T follicular helper cell (primary cell): ENCODE measurements at places on chromosomes 1 and 21.

- no peak for DNase-seq
These were observed 34.7 kb downstream of the TUFT1 start for GRCh38 chr1:151574575-151575529.

GRCh38 chr1:79549201-79549600 lies 542.7 kb upstream of the ADGRL4 start:
- DNase-seq: no peak

- DNase-seq: no peak
These were observed 214.1 kb upstream of the USP24 start for GRCh38 chr1:55428944-55429931.

- no peak for DNase-seq
These were observed 151.1 kb downstream of the TLR5 start for GRCh38 chr1:222991908-222992307.

DNA sequence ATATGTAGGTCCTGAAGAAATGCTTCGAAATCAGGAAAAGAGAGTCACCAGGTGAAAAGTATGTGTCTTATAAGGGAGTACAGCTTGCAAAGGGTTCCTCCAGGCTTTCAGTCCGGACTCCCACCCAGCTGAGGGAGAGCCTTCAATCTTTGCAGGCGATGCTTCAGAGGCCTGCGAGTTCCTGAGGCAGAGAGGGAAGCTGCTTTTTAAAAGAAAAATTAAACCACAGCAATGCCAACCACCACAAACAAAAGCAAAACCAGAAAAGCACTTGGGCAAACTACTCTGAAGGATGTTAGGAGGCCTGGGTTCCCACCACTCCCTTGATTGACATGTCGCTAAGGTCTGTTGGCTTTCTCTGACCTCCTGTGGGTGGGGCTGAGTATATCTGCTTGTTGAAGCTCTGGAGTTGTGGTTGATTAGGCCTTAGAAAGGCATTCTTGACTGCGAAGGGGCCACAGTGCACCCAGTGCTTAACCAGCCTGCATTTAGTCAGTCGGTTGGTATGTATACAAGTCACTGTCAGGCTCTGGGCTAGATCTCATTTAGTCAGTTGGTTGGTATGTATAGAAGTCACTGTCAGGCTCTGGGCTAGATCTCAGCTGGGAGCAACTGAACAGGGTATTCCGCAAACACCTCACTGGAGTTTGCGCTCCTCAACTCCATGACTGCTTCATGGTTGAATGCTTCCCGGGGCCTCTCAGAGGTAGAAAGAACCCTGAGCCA lies 1.2 kb downstream of the NIPAL3 start:
- no peak for DNase-seq

DNA sequence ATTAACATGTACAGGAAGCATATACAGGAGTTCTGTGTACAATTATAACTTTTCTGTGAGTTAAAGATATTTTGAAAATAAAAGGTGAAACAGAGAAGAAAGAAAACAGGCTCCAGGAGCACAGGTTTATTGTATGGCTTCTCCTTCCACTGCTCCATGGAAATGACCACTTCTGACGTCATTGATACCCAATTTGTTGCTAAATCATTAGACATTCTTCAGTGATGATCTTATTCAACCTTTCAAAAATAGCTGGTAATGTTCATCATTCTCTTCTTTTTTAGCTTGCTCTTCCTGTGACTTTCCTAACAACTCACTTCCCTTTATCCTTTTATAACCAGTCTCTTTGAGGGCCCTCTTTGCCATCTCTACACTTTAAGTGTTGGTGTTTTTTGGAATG lies 77.8 kb downstream of the KCNK2 start:
- no peak for DNase-seq

DNA sequence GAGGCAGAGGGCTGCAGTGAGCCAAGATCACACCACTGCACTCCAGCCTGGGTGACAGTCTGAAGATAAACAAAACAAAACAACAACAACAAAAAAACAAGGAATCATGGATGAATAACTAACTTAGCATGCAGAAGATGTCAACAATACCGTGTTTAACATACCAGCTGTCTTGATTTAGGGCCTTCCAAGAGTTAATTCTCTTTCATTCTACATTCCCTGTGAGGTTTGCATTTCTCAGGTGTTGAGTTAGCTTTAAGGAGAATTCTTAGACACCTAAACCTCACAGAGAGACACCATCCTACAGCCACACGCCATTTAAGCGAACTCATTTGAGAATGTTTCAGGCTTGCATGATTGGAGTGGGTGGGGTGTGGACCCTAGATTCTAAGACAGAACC lies 363.1 kb upstream of the RUNX1 start:
- no peak for DNase-seq

- no peak for DNase-seq
These were observed 1.0 kb downstream of the PRDX6 start for GRCh38 chr1:173478094-173478674.

DNA sequence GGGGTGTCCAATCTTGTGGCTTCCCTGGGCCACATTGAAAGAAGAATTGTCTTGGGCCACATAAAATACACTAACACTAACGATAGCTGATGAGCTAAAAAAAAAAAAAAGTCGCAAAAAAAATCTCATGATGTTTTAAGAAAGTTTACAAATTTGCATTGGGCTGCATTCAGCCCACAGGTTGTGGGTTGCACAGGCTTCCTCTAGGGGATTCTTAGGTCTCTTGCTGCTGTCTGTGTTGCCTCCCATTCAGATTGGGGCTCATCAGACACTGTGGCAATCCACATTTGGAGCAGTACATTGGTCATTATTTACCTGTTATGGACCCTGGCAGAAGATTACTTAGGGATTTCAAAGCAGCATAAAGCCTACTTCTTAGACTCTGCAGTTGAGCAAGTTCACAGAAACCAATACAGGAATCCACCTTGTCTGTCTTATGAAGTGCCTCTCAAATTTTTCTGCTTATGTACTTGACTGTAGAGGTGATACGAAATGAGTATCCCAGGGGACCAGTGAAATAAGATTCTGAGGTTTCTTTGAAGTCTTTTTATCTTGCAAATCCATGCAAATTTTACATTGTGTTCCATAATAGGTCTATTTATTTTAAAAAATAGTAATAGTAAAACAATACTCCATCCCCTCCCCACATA lies 205.5 kb downstream of the RPS6KC1 start:
- DNase-seq: no peak

- no peak for DNase-seq
These were observed 60.7 kb upstream of the ATP2B4 start for GRCh38 chr1:203565981-203566380.

DNA sequence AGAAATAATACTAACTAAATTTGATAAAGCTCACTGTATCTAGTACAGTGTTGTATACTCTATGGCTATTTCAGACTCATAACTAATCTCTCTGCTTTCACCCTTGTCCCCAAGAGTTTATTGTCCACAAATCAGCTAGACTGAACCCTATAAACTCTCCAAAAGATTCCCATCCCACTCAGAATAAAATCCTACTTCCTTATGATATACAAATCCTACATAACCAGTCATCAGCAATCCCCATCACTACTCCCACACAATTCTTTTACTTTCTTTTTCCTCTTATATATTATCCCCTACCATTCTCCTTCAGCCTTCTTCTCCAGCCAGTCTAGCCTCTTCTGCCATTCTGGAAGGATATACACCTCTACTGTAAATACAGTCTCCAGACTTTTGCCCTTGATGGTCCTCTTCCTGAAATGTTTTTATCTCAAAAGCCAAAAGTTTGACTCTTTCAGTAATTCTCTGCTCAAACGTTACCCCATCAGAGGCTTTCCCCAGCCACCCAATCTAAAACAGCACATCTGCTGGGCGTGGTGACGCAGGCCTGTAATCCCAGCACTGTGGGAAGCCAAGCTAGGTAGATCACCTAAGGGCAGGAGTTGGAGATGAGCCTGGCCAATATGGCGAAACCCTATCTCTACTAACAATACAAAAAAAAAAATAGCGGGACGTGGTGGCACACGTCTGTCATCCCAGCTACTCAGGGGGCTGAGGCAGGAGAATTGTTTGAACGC lies 41.6 kb downstream of the ABL2 start:
- no peak for DNase-seq

- no peak for DNase-seq
These were observed 2.4 kb upstream of the PDXK start for GRCh38 chr21:43716376-43717165.

GRCh38 chr21:14531757-14532316 lies 14.3 kb downstream of the SAMSN1 start:
- no peak for DNase-seq

- DNase-seq: no peak
These were observed 237.6 kb upstream of the DUSP10 start for GRCh38 chr1:221979444-221980032.

DNA sequence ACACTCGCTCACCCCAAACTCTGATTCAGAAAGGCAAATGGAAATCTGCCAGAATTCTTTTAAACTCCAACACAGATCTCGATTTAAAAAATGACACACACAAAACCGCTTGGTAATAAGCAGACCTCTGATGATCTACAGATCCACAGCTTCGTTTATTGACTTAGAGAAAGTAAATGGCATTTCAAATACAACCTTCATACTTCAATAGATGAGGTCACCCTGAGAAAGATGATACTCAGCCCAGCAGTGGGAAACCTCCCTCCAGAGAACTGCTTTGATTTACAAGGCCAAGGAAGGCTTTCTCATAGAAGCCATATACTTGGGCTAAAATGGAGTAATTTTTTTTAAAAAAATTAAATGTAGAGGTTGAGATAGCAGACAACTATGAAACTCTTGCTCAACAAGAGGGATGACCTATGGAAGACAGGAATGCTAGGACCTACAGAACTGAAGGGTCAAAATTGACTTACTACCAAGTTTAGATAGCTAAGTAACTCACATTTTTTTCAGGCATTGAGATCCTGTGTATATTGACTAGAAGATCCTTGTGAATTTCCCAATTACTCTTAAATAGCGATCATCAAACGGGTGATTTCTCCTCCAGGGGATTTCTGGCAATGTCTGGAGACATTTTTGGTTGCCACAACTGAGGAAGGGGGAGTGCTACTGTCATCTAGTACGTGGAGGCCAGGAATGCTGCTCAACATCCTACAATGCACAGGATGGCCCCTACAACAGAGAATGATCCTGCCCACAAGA lies 143.9 kb downstream of the CLIC6 start:
- no peak for DNase-seq

GRCh38 chr1:228094432-228095016 lies 8.6 kb downstream of the C1orf35 start:
- DNase-seq: no peak

GRCh38 chr1:90132306-90132705 lies 137.4 kb downstream of the ZNF326 start:
- DNase-seq: no peak

DNA sequence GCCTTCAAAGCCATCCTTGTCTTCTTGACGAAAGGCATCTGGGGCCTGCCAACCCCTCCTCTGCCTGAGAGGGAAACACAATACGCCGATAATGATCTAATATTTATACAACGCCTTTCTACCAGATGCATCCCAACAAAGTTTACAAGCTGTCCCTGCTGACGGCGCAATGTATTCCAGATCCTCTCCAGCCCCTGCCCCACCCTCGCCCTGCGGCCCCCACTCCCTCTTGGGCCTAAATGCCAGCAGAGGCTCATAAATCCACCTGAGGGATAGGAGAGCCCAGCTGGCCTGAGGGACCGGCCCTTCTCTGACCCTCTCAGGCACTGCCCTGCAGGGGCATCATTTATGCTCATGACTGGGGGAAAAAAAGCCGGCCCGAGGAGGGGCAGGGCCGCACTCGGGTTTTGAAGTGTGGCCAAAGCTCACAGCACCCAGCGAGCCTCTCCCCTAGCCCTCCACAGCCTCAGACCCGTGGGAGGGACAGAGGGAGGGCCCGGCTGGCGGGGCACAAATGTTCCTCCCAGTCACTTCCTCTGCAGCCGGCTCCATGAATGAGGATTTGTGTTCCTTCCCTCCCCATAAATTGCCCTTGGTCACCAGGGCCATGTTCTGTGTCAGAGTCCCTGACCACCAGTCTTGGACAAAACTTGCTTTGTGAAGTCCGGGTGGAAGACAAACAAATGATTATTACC lies 140.3 kb downstream of the FOXD2 start:
- no peak for DNase-seq

GRCh38 chr1:151157067-151157531 lies 650 bp downstream of the TNFAIP8L2 start:
- peak; percentile 38 for DNase-seq

- no peak for DNase-seq
These were observed 12.8 kb upstream of the PHC2 start for GRCh38 chr1:33443705-33444180.

DNA sequence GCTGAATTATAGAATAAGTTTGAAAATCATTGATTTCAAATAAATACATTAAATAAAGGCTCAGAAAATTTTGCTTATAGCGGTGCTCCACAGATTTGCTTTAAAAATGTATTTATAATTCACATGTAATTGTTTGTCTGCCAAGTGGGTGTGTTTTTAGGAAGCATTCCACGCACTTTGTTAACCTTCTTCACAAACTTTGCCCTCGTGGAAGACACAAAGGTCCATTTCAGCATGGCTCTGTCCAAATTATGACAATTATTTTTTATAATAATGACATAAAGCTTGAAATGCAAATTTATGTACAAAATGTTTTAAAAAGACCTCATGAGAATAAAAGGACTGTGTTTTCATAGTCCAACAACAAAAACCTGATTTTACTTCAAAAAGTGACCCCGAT lies 146.1 kb downstream of the GRIK1 start:
- DNase-seq: no peak

DNA sequence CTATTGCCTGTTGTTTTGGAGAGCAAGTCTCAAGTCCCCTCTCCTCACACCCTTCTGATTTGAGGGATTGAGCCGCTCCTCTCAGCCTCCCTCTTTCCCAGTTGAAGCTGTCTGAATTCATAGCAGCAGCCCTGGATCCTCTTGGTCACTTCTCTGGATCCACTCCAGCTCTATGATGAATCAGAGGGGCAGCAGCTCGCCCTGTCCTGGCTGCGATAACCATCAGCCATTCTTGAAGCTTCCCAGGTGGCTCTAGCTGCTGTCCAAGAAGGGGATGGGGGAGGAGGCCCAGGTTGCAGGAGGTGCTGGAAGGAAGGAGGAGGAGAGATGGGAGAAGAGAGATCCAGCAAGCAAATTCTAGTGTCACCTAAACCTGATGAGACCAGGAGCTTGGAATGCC lies 31.3 kb downstream of the WNT4 start:
- DNase-seq: no peak

DNA sequence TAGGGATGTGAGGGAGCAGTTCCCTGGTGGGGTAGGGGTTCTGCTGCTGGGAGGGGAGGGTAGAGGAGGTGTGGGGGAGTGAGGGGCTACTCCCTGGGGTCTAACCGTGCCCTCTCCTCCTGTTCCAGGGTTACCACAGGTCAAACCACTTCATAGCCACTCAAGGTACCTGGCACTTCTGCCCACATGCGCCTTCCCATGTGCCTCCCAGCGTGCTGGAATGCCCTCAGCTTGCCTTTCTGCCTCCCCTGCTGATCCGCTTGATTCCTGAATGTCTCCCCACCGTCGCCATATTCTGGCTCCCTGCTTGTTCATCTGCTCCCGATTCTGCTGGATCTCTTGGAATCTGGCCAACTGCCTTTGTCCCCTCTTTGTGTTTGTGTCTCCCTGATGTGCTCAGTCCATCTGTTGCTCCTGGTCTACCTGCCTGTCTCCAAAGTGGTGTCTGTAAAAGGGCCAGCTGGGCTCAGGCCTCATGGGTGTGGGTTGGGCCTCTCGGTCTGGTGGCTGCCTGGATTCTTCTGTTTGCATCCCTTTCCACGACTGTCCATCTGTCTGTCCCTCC lies 74.4 kb downstream of the PTPRU start:
- no peak for DNase-seq
